H1 (cell line): ENCODE measurements at places on chromosomes 2 and 18. TPM values are rescaled to one million over a fixed set of nuclear protein-coding genes. Genes with fewer than 3 reads are reported as not detected.
A peak's percentile ranks its signal among the peaks of the same experiment; 100 is the strongest.

Gene METAP1D
- 6.2 and 6.4 TPM in 2 replicates for total RNA-seq

GRCh38 chr2:200791905-200792304 lies 19.8 kb upstream of the BZW1 start:
- DNase-seq = no peak

Gene ATOH8
- total RNA-seq = 0.50 and 0.54 TPM in 2 replicates

GRCh38 chr2:184847331-184847730 lies 249.0 kb downstream of the ZNF804A start:
- no peak for DNase-seq

- DNase-seq = no peak
Measured at GRCh38 chr2:58893656-58894351, 652.7 kb upstream of the FANCL start.

DNA sequence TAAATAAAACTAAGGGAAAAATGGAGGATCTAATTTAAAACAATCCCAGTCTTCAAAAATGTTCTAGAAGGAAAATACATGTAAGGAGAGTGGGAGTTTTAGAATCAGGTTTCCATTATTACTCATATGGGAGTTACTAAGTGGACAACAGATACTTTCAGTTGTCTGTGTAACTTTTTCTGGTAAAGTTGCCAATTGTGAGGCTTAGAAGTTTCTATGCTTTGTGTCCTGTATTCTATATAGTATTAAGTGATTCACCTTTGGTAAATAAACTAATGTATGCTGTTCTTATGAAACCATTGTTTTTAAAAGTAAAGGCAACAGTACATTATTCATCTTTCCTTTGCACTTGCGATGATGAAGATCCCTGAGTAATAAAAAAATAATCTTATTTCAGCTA lies 274.9 kb downstream of the NR4A2 start:
- no peak for DNase-seq

DNA sequence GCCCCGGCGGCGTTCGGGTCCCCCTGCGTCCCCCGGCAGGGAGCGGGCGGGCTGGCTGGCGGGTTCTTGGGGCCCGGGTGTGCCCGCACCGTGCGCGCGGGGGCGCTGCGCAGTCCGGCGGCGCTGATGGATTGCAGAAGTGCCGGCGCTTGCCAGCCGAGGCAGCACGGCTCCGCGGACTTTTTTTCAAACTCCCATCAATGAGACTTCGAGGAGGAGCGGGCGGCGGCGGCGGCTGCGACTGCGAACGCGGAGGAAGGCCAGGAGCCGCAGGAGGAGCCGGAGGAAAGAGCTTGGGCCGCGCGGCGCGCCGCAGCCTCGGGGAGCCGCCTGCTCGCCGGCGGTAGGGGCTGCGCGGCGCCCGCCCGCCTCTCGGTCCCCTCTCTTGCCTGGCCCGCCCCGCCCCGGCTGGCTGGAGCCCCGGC lies at the start of gene GLI2:
TSS of gene GLI2 (plus strand) at position 123 of the 425 bp plus-strand sequence. CDS start 61,453 bp downstream, outside the sequence.
- peak; percentile 50 for DNase-seq

- DNase-seq = peak; percentile 37
Measured at GRCh38 chr18:58186258-58186948, 142.4 kb downstream of the NEDD4L start.

Gene ACOXL
- total RNA-seq = 20.6 and 20.8 TPM in 2 replicates

GRCh38 chr2:226440127-226440918 lies 359.3 kb downstream of the IRS1 start:
- no peak for DNase-seq

- no peak for DNase-seq
Measured at GRCh38 chr18:61908661-61909060, 15.9 kb upstream of the RNF152 start.

Gene STARD6
- not detected in 2 replicates for total RNA-seq

Gene FMNL2
- total RNA-seq = 45.1 and 45.9 TPM in 2 replicates

DNA sequence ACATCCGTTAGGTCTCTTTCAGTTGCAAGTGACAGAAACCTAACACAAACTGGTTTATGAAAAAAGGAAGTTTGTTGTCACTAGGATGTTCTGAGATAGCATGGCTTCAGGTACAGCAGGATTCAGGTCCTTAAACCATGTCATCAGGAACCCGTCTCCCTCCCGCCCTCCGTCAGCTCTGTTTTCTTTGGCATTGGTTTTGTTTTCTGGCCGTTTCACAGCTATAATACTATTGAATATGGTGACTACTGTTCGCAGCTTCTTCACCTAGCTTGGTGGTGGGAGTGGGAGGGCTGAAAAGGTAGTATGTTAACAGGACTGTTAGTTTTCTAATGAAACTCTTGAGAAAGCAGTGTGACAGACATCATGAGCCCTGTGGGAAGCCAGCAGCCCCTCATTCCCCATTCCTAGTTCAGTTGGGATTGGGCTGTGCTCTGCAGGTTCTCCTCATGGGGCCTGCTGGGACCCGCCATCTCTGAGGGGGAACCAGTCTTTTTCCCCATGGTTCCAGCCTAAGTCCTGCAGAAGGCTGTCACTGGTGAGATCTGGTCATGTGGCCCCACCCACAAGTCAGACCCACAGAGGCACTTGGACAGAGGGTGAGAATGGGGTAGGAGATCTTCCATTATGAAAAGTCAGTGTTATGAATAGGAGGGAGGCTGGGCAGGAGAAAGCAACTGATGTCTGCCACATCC lies 12.1 kb downstream of the PTMA start:
- DNase-seq = no peak

GRCh38 chr18:4293337-4293736 lies 161.8 kb downstream of the DLGAP1 start:
- DNase-seq = no peak

Gene COX7A2L
- total RNA-seq = 85.6 and 91.7 TPM in 2 replicates

- DNase-seq = no peak
Measured at GRCh38 chr18:12304351-12305210, 3.5 kb upstream of the TUBB6 start.

GRCh38 chr2:108562274-108562673 lies 28.0 kb downstream of the LIMS1 start:
- DNase-seq = no peak

DNA sequence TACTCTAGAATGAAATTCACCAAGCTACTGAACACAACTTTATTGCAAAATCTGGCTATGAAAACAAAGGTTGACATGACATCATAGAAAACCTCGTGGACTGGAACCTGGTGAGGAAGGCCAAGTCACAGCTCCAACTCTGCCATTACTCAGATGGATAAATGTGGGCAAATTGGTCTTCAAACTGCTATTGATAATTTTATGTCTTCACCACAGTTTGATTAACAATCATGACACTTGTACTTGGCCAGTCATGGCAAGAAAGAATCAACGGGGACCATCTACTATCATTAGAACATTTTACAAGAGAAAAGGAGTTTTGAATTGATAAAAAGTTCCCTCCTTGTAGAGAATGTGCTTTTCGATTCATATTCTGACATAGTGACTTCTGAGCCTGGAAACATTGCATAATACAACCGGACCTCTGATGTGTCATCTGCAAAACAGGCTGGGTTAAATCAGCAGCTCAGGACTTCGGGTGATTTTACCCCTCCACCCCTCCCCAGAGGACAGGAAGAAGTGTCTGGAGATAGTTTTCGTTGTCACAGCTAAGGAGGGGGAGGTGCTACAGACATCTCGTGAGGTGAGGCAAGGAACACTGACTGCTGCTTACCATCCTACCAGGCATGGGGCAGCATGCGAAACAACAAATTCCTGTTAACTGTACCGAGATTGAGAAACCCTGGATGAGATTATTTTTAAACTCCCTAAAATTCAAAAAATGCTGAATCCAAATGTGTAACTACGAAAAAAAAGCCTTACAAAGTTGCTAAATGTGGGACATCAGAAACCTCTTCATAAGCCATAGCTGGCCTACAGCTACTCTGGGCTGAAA lies 8.4 kb downstream of the L3MBTL4 start:
- DNase-seq = no peak

DNA sequence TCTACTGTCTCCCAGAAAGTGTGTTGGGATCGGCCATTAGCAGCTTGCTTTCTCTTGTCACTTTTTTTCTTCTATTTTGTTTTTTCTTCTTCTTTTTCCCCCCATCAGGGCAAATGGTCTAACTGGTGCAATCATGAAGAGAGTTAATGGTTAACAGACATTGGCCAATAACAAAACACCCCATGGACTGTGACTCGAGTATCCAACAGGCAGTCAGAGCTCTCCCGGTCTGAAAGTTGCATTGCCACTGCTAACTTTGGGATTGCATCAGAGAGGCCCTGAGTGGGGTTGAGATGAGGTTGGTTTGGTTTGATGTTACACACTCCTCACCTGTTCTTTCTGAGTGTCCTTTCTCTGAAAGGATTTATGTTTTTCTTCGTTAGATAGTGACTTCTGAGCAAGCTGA lies 12.9 kb upstream of the SNORC start:
- DNase-seq = no peak

DNA sequence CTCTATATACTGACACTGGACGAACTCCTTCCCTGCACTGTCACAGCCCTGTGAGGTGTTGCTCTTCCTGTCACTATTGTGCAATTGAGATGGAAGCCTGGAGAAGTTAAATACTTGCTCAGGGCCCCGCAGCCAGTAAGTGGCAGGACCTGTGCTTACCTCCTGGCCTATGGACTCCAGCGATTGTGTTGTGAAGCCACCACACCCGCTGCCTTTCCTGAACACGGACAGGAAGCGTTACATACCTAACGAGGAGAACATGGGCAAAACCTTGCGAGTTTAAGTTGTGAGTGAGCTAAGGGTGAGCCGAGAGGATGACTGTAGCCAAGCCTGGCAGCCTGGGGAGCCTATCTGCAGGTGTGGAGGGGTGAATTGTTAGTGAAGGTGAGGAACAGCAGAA lies 26.1 kb downstream of the RAB31 start:
- DNase-seq = no peak

DNA sequence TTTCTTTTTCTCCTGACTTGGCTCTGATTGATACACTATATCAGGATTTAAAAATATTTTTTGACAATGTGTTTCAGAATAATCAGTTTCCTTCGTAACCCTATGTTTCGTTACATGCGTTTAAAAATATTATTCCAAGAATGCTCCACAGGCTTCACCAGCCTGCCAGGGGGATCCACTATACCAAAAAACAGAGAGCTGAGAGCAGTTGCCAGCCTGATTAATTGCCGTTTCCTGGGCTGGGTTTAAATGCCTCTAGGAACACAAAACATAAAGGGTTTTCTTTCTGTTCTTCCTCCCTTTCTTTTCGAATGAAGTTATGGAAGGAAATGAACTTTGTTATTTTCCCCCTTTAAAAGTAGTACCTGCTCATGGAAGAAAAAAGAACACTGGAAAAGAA lies 47.9 kb downstream of the LRRFIP1 start:
- DNase-seq = no peak
